GM12864 (cell line): ENCODE measurements at places on chromosomes 4 and X.

DNA sequence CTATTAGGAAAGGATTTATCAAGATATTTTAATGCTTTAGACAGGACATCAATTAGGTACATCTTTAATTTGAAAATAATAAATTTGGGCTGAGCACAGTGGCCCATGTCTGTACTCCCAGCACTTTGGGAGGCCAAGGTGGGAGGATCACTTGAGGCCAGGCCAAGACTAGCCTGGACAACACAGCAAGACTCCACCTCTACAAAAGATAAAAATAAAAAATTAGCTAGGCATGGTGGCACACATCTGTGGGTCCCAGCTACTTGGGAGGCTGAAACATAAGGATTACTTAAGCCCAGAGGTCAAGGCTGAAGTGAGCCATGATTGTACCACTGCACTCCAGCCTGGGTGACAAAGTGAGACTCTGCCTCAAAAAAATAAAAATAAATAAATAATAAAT, 59.6 kb upstream of the IRF2 start:
- no peak for DNase-seq

- no peak for DNase-seq
Observed at GRCh38 chrX:1224954-1225353, 12.5 kb upstream of the CRLF2 start.

DNA sequence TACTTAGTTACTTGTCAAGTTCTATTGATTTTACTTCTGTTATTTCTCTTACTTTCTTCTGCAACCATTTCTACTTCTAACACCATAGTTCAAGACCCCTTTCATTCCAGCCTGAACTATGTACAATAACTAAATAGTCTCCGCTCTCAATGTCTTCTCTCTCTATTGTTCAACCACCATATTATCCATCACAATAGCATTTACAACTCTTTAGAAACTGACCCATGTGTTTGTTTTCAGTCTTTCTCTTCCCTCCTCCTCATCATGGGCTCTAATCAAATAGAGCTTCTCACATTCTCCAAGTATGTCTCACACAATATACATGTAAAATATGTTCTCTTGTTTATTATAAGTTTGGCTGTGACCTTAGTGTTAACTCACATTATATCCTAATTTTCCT, 143.6 kb downstream of the ZAR1 start:
- DNase-seq: no peak

DNA sequence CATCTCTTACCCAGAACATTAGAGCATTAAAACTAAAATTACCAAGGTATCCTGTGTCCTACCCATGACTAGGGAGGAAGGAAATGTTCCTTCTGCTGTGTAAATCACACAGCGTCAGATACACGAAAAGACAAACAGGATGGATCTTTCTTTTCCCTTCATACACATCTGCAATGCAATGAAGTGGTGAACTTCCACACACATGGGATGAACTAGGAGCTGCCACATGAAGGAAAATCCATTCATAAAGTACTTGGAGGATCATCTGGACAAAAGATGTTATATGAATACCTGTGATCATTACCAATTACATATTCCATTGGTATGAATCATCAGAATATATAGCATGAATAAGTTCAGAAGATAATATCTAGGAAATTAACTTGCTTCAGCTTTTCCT, 46.2 kb downstream of the LDB2 start:
- DNase-seq: no peak

DNA sequence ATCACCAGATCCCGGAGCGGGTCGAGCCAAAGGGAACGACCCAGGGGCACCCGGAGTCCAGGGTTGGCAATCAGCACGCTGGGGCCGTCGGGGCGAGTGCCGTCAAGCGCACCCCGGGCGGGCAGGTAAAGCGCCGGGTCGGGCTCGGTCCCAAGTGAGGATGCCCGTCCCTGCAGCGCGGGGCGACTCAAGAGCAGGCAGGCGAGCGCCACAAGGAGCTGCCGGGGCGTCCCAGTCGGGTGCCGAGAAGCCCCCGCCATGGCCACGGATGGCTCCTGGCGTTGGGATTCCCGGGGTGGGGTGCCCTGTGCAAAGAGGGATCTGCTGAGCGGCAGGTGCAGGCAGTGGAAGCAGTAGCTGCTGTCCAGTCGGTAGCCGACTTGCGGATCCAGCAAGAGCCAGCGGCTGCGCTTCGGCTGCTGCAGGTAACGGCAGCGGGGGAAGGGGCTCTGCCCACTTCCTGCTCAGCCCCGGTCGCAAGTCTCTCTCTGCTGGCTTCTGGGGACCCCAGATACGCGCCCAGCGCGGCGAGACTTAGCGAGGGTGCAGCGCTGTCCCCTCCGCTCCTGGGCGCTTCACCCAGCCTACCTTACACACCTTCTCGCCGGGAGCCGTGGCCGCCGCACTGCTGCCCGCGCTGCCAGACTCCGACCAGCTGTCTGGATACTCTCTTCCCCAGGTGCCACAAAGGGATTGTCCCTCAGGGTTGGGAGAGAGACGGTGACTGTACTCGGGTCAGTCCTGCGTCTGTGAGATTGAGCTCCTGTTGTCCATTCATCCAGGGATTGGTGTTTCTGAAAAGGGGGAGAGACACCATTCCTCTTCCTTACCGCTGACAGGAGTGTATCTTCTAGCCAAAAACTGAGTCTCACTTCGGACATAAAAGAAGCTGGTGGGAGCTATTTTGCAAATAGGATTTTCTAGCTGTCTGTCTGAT, at the start of gene FREM3:
TSS of gene FREM3 (minus strand) at position 260 of the 937 bp plus-strand sequence. CDS start at position 260, 0 bp downstream.
- no peak for DNase-seq
